ENCODE measurements at places on chromosomes 12 and 14. TPM values are rescaled to one million over a fixed set of nuclear protein-coding genes. Genes with fewer than 3 reads are reported as not detected.

- H3K27ac ChIP-seq: no peak overlapping the region
- H3K36me3 ChIP-seq: no peaks in the 10 kb centered on the region
- peaks cover 9% of the 10 kb centered on the region for H3K4me1 ChIP-seq
Measured at GRCh38 chr12:52817699-52818238, 3.9 kb upstream of the KRT4 start.

DNA sequence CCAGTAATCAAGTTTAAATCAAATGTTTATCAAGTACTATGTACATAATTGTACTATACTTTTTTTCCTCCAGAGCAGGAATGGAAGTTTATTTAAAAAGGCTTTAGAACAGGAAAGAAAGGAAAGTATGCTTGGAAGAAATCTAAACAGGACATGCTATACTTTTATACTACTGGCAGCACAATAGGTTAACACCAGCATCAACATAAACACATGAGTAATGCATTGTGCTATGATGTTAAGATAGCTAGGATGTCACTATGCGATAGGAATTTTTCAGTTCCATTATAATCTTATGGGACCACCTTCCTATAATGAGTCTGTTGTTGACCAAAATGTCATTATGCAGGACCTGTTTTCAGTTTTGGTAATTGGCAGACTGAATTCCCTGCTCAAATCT, 41.5 kb upstream of the ANKS1B start:
- no peaks in the 10 kb centered on the region for H3K36me3 ChIP-seq
- DNase-seq: no peak
- H3K27ac ChIP-seq: peak overlapping the region; percentile 1
- H3K4me1 ChIP-seq: peaks cover 23% of the 10 kb centered on the region
- no peaks in the 10 kb centered on the region for H3K27me3 ChIP-seq
- H3K4me3 ChIP-seq: no peak overlapping the region

RILPL2 gene
- 1.3 TPM for total RNA-seq

RAD51AP1 gene
- total RNA-seq: 110 TPM

FSCB gene
- not detected for total RNA-seq
